ENCODE measurements at places on chromosomes 12 and 14. TPM values are rescaled to one million over a fixed set of nuclear protein-coding genes. Genes with fewer than 3 reads are reported as not detected.

DNA sequence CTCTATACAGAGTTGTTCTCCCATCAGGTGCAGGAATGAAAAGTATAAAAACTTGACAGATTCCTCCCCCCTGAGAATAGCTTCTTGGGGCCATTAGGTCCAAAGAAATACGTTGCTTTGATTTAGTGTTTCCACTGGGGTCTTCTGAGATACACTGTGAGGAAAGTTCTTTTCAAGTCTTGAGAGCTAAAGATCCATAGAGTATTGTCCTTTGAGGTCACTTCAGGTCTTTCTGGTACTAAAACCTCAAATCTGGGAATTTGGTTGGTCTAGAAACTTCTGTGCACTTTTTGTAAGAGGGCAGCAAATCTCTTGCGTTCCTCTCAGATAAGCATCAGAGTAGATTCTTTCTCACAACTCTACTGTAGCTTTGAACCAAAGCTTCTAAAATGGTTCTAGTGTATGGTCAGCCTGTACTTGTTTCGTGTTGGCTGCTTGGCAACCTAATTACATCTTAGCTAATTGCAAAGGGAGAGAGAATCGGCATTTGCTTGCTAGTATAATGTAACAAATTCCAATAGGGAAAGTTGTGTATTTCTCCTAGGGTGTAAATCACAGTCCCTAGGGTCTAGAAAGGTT lies 10.0 kb downstream of the SRSF5 start:
- DNase-seq, result no peak

GRCh38 chr12:4141348-4142270 lies 132.0 kb upstream of the CCND2 start:
- DNase-seq, result no peak

DNA sequence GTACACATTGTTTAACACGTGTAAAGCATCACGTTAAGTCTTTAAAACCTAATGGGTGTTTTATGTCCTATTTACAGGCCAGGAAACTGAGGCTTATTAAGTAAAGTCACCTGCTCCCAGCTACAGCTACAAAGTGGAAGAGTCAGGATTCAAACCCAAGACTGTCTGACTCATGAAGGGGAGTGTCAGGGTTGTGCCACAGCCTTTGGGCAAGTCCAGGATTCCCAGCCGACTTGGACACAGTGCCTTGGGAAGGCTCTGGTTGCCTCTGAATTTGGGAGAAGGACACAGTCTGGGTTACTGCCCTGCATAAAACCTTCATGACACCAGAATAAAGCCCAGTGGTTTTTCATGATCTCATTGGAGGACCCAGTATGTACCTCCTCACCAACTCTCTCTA lies 7.3 kb downstream of the RNU4-2 start:
- no peak for DNase-seq

DNA sequence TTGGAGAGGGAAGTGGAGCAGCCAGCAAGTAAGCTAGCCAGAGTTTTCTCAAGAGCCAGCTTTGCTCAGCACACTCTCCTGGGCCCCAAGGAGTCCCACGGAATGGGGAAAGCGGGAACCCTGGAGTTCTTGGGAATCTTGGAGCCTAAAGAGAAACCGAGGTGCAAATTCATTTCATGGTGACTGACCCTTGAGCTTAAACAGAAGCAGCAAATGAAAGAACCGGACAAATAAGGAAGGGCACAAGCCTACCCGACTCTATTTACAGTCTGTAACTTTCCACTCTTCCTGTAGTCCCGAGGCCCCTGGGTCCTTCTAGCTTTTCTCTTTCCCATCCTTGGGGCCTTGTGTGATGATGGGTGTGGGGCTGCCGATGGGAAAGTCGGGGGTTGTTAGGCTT lies 18.1 kb upstream of the TIGAR start:
- no peak for DNase-seq

DNA sequence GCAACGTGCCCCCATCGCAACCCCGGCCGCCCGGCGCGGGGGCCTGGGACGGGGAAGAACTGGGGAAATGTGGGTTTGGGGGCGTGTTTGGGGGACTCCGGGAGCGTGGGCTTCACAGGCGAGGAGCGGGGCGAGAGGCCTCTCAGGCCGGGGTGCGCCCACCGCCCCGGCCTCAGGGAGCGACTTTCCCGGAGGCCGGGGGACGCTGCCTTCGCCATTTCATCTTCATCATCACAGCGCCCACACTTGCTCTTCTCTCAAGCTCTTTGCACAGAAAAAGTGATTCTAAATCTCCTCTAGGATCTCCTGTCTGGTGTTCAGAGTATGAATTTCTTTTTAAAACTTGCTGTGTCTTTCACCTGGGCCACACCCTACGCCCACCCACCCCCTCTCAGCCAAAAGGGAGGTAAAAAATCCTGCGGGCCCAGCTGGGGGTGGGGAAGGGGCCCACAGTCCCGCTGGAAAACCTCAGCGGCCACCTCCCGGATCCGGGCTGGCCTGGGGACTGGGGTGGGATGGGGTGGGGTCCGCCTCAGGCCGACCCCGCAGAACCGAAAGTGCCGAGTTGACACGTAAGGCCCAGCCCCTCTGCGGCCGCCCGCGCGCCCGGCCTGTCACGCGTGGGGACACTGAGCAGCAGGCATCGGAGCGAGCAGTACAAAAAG lies 7.4 kb downstream of the CDKN1B start:
- DNase-seq, result peak; percentile 28

DNA sequence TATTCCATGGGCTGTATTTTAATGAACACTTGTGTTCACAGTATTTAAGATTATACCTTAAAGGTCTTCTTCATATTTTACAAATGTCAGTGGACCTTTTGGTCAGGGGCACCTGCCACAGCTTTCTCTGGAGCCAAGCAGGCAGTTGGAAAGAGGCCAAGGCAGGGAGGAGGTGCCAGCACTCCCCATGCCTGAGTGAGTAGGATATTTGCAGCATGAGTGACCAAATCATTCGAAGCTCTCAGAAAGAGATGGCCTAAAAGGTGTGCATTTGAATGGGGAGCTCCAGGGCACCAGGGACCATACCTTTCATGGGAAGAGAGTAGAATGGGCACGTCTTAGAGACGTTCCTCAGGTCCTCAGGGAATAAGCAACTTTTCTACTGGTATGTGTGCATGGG lies 121.6 kb downstream of the GPR135 start:
- DNase-seq, result no peak

DNA sequence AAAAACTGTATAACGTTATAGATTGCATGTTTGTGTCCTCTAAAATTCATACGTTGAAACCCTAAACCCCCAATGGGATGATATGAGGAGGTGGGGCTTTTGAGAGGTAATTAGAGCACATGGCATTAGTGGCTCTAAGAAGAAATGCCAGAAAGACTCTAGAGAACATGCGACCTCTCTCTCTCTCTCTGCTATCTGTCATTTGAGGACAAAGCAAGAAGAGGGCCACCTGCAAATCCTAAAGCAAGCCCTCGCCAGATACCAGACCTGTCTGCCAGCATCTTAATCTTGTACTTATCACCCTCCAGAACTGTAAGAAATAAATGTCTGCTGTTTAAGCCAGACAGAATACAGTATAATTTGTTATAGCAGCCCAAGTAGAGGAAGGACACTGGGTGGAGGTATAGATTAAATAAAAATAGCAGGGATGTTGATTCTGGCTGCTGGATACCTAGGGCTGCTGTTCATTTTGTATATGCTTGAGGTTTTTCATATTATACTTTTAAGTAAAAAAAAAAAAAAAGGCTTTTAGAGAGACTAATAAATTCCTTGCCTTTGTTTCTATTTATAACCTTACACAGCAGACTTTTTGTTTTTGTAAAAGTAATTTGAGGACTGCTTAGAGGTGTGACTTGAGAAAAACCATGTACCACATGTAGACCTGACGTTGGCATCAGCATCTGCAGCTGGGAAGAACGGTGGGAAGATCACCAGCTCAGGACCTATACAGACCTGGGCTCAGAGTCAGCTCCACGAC lies 26.9 kb downstream of the MOK start:
- no peak for DNase-seq

GRCh38 chr14:105195522-105196264 lies 14.6 kb upstream of the NUDT14 start:
- DNase-seq, result no peak

GRCh38 chr12:54135621-54136350 lies 53.0 kb downstream of the SMUG1 start:
- no peak for DNase-seq

GRCh38 chr12:79597910-79598309 lies 92.9 kb downstream of the PAWR start:
- DNase-seq, result no peak

- no peak for DNase-seq
Observed at GRCh38 chr14:66511849-66512248, 3.9 kb downstream of the GPHN start.

GRCh38 chr12:96046543-96047228 lies 11.3 kb upstream of the LTA4H start:
- DNase-seq, result no peak

- no peak for DNase-seq
Observed at GRCh38 chr12:13033476-13033875, 10.7 kb upstream of the FAM234B start.

GRCh38 chr12:21248679-21249078 lies 86.0 kb downstream of the SLCO1A2 start:
- no peak for DNase-seq

DNA sequence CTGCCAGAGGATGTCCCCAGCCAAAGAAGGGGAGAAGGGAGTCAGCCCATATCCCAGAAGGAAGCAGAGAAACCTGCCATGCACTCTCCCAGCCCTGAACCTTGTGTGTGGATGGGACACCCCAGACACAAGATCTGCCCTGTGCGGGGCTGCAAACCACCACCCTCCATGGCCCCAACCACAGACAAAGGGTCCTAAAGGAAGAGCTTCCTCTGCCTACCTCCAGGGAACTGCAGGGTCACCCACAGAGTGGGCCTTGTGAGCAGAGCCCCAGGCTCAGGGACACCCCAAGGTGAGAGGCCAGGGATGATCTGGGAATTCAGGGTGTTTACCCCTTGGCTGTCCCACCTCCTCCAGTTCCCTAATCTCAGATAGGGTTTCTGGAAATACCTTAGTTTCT lies 56.5 kb downstream of the ISCA2 start:
- DNase-seq, result no peak

DNA sequence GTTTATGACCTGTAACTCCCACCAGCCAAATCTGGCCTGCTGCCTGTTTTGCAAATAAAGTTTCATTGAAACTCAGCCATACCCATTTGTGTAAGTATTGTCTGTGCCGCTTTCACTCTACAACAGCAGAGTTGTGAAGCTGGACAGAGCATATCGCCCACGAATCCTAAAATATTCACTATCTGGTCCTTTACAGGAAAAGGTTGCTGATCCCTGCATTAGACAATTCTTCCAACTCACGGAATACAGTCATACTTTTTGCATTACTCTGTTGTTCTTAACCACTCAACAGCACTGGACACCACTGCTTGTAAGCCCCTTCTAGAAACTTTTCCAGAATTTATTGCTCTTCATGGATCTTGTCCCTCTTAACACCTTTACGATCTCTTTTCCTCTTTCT lies 435.4 kb downstream of the EGLN3 start:
- DNase-seq, result no peak

GRCh38 chr12:110995016-110995415 lies 74.6 kb upstream of the MYL2 start:
- no peak for DNase-seq

- DNase-seq, result no peak
Observed at GRCh38 chr12:113940357-113941207, 25.5 kb downstream of the RBM19 start.

- DNase-seq, result no peak
Observed at GRCh38 chr14:75380656-75381055, 47.2 kb upstream of the JDP2 start.

- peak; percentile 96 for DNase-seq
Observed at GRCh38 chr12:76183459-76184186, 99.1 kb upstream of the NAP1L1 start.

GRCh38 chr14:103711516-103712431 lies 3.5 kb downstream of the XRCC3 start:
- no peak for DNase-seq

- DNase-seq, result no peak
Observed at GRCh38 chr14:61736751-61737150, 25.5 kb upstream of the SNAPC1 start.

- DNase-seq, result no peak
Observed at GRCh38 chr14:87877877-87878276, 115.1 kb downstream of the GALC start.

DNA sequence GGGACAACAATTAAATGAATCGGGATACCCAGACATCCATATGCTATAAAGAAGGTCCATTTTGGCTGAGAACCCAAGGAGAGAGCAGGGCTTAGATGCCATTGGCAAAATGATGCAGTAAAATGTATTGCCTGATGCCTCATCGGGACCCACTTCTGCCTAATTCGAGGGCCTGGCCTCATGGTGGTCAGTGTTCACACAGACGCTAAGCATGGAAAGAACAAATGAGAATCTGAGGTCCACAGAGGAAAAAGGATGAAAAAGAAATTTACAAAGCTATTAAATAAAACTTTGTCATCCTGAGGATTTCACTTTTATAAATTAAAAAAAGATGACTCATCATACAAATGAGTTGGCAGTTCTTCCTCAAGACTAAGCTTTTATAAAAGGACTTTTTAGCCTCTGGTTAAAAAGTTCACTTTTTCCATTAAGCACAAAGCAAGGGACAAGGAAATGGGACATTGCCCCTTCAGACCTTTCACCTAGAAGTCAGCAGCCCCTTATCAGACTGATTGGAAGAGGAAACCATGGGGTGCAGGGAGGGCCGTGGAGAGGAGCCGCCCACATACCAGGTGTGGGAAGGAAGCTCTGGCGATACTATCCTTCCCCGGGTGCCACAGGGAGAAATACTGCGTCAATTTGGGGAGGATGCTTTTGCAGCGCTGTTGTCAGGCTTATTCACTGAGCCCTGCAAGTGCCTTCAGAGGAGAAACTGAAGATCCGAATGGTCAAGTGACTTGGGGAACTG lies 176.0 kb downstream of the EGLN3 start:
- no peak for DNase-seq

- no peak for DNase-seq
Observed at GRCh38 chr12:5440978-5441377, 9.1 kb downstream of the NTF3 start.

DNA sequence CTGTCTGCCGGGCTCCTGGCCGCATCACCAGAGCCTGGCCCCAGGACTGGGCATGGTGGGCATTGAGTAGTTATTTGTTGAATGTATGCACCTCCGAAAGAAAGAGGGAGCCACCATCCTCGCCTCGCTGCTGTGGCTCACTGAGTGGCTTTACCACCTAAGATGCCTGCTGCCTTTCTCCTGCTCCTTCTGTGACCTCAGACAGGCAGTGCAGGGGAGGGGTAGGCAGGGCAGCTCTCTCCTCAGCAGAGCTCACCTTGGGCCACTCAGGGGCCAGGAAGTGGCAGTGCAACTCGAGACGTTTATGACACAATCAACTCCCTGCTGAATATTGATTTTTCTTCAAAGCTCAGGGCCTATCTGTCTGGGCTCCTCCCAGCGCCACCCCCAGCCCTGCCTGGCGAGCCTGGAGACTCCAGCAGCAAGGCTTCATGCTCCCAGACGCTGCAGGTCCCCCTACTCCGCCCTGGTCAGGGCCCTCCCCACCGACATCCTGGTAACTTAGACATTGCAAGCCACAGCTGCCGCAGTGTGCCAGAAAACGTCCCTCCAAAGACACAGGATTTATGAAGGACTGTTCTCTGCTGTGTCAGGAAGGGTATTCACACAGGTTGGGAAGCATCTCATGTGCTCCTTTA lies 84.3 kb upstream of the DIO3 start:
- DNase-seq, result no peak

Gene USP15
- 51.2 TPM for total RNA-seq

Gene GALNT16
- total RNA-seq, result under 0.01 TPM

Gene DPY19L2
- 11.2 TPM for total RNA-seq

Gene STAB2
- total RNA-seq, result not detected

Gene CNTN1
- 2.6 TPM for total RNA-seq

Gene ADAM20
- 0.86 TPM for total RNA-seq

Gene CDCA3
- 18.4 TPM for total RNA-seq

Gene GDF3
- total RNA-seq, result not detected

Gene TSPAN19
- not detected for total RNA-seq

Data from fibroblast of villous mesenchyme (primary cell).